Cerebellar nuclear complex (tissue), 1 donor: ENCODE measurements at places on chromosomes 12 and 14.
A peak's percentile ranks its signal among the peaks of the same experiment; 100 is the strongest.

DNA sequence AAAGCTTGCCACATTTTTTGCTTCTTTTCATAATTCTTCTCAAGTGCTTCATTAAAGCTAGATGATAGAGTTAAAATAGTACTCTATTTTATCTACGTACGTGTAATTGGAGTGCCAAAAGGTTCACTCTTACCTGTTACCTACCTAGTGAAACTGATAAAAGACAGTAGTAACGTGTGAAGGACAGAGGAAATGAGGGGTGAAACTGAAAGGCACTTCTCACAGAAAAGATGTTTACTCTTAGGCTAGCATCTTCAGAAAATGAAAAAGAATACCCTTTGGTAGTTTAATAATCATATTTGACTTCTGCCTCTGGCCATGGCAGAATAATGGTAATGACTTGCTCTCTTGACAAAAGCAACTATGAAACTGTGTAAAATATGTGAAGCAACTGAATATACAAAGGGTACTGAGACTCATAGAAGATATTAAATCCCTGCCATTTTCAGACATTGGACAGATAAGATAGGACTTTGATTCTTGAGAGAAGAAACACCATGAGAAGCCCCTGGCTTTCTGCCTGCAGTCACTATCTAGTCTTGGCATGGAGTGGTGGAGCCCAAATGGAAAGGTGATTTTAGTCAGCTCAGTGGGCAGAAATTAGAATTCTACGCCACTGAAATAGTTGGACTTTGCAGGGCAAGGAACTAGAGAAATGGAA is 6.3 kb upstream of the EVL start:
- no peak for DNase-seq

DNA sequence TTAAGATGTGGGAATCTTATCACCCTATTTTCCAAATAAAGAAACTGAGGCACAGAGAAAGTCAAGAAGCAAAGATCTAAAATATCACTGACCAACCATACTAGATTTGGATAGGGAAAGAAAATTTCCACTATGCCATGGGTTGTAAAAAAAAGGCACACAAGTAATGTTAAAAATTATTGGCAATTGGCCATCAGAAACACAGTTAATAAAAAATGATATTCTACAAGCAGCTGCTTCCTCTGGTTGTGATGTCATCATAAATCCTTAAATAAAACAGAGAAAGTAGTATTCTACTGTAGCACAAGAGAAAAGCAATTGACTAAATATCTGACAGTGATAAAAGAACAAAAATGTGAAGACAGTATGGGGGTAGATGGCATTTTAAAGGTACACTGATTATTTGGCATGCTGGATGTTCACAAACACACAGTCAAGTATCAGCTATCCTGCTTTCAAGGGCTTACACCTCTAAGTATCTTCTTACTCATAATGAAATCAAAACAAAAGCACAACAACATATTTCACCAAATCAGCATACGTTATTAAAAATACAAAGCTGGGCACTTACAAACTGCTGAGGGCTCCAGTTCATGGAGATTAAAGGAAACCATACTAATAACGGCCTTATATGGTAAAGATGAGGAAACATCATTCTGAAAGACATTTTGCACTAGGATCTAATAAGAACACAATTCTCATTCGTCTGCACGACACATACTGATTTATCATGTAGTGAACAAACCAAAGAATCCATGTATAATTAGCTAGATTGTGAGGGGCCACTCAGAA is 45.7 kb downstream of the CORO1C start:
- DNase-seq = no peak

GRCh38 chr12:125105600-125105999 is 40.4 kb downstream of the AACS start:
- no peak for DNase-seq

- no peak for DNase-seq
These were observed 151.5 kb downstream of the PRKCH start for GRCh38 chr14:61472801-61473376.

GRCh38 chr12:52245259-52245961 is 12.4 kb downstream of the KRT7 start:
- DNase-seq = no peak

DNA sequence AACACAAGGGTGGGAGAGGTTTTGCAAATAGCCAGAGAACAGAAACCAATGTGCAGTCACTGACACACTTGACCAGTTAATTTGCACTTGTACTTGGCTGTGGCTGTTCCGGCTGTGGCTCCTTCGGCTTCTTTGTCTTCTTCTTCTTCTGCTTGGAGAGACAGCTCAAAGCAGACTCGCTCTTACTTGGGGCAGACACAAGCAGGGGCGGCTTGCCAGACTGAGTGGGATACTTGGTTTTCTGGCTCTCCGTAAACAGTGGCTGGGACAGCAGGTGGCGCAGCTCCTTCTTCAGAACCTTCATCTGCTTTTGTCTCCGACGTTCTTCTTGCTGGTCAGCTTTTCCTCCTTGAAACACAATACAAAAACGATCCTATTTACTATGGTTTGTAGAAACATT is 25.0 kb downstream of the OTUB2 start:
- DNase-seq = no peak

GRCh38 chr12:47219243-47219642 is 139.5 kb upstream of the AMIGO2 start:
- no peak for DNase-seq

DNA sequence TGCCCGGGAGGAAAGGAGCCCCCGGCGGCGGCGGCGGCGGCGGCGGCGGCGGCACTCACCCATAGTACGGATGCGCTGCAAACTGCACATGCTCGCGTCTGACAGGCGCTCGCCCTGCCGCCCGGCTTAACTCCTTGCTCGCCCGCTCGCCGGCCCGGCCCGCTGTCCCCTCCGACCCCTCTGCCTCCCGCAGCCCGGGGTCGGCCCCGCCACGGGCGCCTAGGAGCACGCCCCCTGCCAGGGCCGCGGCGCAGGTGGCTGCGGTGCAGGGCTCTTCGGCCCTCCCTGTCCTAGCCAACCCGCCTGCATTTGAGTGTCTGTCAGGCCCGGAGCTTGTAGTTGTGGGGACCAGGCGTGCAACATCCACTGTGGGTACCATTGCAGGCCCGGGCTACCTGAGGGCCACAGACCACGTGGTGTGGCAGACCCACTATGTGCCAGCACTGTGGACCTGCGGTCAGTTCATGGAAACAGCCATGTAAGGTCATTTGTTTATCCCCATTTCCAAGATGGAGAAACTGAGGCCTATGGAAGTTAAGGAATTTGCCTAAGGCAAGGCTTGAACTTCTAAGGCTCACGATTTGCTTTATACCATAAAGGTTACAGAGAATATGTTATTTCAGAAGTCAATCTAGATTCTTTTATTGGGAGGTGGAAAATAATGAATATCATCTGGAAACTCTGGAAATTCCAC is 17.6 kb upstream of the PLEKHH1 start:
- no peak for DNase-seq

DNA sequence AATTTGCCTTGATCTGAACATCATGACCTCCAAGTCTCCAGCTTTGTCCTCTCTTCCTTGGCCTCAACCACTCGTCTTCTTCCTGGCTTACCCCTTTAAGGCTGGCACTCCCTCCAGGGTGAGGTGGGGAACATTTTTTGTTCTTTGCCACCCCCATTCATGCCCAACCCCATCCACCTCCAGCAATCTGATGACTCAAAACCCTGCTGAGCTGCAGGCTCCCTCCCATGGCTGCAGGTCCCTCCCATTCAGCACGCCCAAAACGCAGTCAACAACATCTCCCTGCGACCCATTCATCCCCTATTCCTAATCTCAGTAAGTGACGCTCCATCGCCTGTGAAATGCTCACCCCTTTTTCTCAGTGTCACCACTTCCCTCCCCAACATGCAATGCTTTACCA is 138.8 kb upstream of the PRMT8 start:
- DNase-seq = no peak

DNA sequence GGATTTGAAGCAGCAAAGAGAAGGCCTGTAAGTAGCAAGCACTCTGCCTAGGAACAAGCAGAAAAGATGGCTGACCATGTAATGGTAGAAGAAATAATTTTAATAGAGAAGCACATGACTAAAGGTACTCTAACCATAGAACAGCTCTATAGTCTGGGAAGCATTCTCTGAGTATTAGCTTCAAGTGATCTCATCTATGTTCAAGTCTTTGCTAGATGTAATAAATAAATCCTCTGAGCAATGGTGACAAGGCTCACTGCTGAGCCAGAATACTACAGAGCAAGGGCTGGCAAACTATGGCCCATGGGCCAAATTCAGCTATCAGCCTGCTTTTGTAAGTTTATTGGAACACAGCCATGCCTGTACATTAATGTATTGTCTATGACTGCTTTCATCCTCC is 84.8 kb downstream of the PEBP1 start:
- no peak for DNase-seq

- DNase-seq = no peak
These were observed 168.2 kb upstream of the SSTR1 start for GRCh38 chr14:38039496-38039895.

DNA sequence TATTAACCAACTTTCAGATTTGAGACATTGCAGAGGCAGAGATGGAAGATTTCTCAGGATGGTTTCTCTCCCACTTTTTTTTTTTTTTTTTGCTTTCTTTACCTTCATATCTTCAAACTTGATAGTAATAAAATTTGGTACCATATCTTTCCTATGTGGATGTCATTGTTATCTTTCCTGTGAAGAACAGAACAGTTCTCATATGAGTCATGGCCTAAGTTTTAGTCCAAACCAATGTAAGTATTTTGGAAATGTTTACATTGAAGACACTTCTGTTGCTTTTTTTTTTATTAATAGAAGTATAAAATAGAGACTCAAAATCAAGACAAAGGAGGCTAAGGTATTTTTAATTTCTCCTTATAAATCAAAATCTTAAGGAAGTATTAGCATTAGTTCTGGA is 95.2 kb downstream of the C12orf50 start:
- no peak for DNase-seq

DNA sequence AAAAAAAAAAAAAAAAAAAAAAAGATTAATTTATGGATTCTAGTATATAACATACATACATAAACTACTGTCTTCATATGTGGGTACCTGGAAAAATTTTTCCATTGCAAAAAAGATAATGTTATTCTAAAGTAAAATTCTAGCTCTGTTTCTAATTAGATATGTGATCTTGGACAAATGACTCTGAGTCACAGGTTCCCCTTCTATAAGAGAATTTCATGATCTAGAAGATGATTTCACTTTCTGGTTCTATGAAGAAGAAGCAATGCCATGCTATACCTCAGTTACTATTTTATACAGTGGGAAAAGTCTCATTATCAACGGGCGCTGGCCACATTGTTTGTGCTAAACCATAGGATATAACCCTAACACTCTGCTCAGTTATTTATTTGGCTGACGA is 351.3 kb downstream of the ZFP36L1 start:
- DNase-seq = no peak

DNA sequence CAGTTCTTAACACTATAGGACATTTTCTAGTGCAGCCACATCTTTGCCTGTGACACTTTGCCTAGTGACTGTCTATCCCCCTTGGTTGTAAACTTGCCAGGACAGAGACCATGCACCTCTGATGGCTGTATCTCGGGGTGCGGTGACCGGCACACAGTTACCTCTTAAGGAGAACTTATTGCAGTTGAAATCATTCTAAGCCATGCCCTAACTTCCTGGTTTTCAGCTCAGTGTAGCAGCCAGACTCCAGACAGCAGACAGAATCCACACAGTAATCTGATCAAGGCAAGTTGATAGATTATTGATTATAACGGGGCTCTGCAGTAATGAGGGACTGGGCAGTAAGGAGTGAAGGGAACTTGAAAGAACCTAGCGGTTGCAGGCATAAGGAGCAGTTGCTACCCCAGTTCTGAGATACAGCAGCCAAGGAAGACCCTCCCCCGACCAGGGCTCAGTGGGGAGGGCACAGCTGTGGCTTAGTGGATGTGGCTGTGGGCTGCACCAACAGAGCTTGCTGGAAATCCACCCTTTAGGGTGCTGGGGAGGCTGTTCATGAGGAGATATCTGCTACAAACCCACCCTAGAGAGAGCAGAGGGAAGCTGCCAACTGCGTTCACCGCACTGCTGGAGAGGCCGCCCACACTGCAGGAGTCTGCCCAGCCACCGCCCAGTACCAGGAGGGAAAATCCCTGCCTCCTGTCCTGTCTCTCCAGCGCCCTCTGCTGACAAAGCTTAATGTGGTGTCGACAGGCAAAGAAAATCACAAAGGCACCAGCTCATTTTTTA is 58.2 kb upstream of the BEGAIN start:
- DNase-seq = no peak

GRCh38 chr12:107487011-107487680 is 198.5 kb upstream of the PWP1 start:
- no peak for DNase-seq

- no peak for DNase-seq
These were observed 450 bp downstream of the DDN start for GRCh38 chr12:48998497-48999353.

DNA sequence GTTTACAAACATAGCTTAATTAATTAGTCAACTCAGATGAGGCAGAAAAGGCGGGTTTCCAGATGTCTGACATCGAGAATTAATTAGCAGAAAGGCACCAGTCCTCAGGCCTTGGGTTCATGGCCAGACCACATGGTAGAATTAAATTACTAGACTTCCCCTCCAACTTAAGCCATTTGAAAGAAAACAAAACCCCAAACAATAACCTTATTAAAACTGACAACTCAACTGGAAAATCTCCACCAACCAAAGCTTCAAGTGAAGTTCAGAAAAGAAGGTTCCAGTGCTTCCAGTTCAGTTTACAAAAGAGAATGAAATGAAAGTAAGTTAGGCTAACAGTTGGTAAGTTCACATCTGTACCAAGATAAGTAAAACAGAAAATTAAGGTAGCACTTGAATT is 349.5 kb downstream of the GRIN2B start:
- DNase-seq = no peak

GRCh38 chr12:64392221-64392620 is 1.7 kb upstream of the C12orf56 start:
- DNase-seq = no peak

- no peak for DNase-seq
These were observed at the start of gene TMEM30B for GRCh38 chr14:61281186-61281947. TSS of gene TMEM30B (minus strand) at chr14:61281338. CDS start at chr14:61281147, 191 bp downstream.

GRCh38 chr12:57033431-57033830 is 16.5 kb downstream of the MYO1A start:
- no peak for DNase-seq

GRCh38 chr12:95385246-95386035 is 88.5 kb upstream of the METAP2 start:
- peak; percentile 2 for DNase-seq

DNA sequence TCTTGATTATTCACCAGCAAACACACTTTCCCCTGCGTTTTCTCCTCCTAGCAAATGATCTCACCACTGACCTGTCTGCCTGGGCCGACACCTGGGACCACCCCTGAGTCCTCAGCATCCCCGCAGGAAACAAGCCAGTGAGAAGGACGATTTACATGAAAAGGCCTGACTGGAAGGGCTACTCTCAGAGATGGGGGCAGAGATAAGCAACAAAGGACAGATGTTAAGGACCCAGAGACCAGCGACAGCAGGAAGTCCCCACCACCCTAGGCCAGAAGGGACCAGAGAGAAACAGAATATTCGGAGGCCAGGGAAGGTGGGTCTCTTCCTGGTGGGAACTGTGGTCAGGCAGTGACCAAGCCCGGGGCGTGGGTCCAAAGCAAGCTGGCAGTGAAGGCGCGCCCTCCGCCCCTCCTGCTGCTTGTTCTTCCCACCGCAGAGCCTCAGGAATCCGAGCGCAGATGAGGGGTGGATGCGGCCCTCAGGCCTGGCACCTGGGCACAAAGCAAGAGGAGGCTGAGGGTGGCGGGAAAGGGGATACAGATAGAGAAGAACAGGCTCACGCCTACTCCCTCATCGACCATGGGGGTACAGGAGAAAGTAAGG is 55.8 kb downstream of the STX2 start:
- no peak for DNase-seq
